Panc1 (cell line): ENCODE measurements at places on chromosomes 5 and 9.

DNA sequence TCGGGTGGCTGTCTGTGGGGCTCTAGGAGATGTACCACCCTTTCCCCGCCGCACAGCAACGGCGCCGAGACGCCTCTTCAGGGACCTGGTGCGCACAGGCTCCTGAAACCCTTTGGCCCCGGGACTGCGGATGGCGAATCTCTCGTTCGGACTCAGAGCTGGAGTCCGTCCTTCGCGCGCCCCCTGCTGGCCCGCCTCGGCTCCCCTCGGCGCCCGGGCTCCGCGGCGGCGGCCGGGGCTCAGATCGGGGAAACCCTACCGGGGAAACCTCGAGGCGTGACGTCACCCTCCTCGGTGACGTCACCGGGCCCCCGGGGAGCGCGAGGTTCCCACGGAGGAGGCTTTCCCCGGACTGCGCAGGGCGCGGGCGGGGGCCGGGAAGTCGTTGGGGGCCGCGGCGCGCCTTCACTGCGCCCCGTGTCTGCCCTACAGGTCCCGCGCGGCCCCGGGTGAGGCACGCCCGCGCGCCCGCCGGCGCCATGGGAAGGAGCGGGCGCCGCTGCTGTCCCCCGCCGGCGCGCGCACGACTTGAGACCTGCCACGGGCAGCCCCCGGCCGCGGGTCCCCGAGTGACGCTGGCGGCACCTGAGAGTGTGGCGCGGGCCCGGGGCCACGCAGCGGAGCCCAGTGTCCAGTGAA, 7.9 kb downstream of the PRR7 start:
- DNase-seq: peak; percentile 57

GRCh38 chr5:10743951-10744350, 17.1 kb downstream of the DAP start:
- DNase-seq: no peak

GRCh38 chr5:67610186-67610912, 413.8 kb upstream of the CD180 start:
- no peak for DNase-seq

DNA sequence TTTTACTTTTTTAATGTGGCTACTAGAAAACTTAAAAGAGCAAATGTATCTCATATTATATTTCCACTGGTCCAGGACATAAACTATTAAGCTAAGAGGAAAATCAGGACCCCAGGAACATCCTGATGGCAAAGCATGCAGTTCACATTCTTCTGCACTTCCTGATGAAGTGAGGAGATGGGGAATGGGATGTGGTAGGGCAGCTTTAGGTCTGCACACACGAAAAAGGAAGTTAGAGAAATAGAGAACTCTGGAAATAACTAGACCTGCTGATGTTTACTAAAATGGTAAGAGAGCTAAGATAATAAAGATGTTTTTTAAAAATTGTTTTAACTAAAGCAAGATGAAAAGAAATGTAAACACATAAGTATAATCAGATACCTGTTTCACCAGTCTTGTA, 39.7 kb upstream of the NIPBL start:
- no peak for DNase-seq

DNA sequence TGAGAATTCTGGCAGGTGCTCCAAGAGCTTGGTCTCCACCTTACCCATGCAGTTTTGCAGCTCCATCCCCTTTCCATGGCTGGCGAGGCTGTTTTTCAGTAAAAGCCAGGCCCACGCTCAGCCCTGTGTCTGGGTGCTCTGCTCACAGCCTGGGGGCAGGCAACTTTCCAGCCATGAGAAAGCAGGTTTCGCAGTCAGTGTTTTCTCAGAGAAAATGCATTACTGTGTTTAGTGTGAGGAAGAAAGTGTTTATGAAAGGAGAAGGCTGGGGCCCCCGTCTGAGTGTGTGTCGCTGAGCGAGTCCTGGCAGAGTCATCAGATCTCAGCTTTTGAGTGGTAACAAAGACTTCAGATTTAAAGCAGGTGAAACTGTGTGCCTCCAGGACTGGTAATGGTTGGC, 248.1 kb downstream of the IRX1 start:
- no peak for DNase-seq

- peak; percentile 58 for DNase-seq
These were observed 76.8 kb upstream of the PCSK1 start for GRCh38 chr5:96509721-96510350.

- DNase-seq: no peak
These were observed 61.4 kb upstream of the ANKH start for GRCh38 chr5:14932902-14933469.

DNA sequence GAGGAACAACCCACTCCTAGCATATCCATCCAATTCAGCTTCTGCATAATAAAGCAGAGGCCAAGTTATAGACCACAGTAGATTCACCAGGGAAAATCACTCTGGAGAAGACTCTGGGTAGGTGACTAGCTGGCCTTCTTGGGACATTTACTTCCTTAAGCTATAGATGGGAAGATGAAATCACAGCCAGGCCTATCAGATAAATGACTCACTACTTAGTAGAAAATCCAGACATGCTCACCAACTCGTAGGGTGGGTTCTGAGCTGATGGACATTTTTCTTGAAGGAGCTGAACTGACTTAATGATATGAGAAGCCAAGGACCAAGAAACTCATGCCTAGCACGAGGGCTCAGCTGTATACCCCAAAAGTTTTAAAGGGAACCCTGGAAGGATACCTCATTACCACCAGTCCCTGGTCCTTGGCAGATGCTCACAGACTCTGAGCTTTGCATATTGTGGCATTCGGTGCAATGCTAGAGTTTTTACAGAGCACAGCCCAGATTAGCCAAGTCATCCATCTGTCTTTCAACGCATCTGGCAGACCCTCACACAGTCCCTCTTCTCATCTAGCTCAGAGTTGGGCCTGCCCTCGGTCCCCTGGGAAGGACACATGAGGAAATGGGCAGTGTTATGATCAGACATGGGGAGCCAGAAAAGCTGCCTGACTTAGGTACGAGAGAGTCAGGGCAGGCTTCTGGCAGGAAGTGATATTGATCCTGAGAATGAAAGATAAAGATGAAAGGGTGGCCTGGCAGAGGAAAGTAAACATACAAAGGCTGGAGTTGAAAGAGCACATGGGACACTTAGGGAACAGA, 15.0 kb downstream of the ACSL6 start:
- DNase-seq: no peak

DNA sequence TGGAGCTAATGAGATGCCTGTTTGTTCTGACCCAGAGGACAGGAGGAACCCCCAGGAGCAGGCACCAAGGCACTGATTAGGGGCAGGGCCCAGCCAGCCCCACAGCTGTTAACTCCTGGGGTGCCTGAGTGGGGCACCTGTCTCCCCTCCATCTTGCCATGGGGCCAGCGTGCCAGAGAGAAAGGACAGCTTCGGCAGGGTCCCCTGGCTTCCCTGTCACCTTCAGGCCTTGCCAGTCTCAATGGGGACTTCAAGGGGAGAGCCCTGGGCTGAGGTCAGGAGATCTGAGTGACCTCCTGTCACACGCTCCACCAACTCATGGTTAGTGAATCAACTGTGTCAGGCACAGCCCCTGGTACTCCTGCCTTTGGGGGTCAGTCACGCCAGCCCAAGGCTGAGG, 152.7 kb upstream of the MVB12B start:
- no peak for DNase-seq
